ENCODE measurements at places on chromosomes 4 and X.
A peak's percentile ranks its signal among the peaks of the same experiment; 100 is the strongest.

DNA sequence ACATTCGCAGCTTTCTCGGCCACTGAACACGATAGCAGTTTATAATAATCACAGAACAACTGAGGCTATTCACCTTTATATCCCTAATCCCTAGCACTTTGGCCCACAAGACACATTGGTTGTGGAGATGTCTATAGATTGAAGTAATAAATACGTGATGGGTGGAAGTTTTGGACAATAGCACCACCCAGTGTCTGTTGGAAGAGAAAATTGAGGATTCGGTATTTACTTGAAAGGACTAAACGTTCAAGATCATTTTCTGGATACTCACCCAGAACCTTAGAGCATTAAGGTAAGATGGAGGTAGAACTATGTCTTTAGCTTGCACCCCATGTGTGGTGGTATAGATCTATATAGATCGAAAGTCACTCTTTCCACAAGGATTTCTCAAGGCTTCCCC is 787 bp upstream of the TMSB15A start:
- DNase-seq, result peak; percentile 4

DNA sequence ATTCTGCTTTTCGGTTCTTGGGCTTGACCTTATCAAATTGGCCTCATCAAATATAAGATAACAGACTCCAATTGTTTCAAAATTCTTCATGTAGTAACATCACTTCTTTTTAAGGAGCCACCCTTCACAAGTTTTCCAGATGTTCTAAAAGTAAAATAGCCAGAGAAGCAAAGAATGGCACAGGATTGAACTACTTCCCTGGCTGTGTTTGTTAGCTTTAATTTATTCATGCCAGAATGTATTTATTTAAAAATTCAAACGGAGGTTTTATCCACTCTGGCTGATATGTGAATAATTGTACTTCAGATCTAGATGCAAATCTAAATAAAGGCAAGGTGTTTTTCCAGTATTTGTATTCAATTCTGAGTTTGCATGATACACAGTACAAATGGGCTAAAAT is 581.3 kb upstream of the TENM3 start:
- no peak for DNase-seq

DNA sequence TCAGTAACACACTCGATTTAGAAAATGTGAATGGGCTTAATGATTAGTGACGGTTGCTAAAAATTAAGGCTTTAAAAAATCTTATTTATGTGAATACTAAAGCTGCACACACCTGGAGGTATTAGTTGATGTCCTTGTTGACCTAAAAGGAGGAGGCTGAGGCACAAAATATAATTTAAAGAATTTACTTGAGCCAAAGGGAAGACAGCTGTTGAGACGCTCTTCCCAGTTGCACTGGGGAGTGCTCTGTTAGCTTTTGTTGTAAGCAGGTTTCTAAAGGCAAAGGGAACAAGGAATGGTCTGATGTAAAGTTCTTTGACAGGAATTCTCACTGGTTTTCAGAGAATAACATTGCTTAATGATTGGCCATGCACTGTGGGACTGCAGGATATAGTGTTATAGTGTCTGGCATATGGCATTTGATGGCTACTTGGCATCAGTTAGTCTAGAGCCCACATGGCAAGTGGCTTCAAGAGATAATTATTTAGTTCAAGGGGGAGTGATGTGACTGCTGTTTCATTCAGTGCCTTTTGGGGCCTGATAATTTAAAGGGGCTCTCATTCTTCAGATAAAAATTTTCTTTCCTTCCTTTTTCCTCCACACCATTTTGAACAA is 30.8 kb upstream of the PGM2 start:
- DNase-seq, result no peak

GRCh38 chrX:71581210-71581609 is 3.0 kb downstream of the GCNA start:
- DNase-seq, result no peak

DNA sequence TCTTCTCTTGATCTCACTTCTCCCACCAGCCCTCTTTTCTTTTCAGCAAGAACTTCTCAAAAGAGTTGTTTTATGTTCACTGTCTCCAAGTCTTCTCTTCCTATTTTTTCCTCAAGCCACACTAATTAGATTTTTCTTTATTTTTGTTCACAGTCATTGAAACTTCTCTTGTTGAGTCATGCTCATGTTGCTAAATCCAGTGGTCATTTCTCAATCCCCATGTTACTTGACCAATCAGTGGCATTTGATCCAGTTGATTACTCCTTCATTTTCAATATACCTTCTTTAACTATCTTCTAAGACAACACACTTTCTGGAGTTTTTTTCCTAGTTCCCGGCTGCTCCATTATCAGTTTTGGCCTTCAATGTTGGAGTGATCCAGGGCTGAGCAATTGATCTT is 103.1 kb upstream of the LSM6 start:
- DNase-seq, result no peak

DNA sequence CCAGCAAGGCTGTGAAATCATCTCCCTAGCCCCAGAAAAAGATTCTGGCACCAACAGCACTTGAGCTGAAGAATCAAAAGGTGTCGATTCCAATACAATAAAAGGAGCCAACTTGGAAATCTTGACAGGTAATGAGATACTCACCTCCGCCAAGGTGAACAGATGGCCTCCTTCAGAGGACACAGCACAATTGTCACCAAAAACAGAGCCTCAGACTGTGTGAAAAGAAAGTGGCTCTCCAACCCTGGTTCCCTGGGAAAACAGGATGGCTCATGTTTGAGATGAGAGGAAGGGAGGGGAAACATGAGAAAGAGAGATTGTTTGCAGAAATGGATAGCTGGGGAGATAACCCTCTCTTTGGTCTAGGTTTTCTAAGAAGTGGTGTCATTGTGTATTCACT is 168.9 kb downstream of the HS3ST1 start:
- no peak for DNase-seq

GRCh38 chrX:17537723-17538243 is 162.8 kb downstream of the NHS start:
- no peak for DNase-seq

DNA sequence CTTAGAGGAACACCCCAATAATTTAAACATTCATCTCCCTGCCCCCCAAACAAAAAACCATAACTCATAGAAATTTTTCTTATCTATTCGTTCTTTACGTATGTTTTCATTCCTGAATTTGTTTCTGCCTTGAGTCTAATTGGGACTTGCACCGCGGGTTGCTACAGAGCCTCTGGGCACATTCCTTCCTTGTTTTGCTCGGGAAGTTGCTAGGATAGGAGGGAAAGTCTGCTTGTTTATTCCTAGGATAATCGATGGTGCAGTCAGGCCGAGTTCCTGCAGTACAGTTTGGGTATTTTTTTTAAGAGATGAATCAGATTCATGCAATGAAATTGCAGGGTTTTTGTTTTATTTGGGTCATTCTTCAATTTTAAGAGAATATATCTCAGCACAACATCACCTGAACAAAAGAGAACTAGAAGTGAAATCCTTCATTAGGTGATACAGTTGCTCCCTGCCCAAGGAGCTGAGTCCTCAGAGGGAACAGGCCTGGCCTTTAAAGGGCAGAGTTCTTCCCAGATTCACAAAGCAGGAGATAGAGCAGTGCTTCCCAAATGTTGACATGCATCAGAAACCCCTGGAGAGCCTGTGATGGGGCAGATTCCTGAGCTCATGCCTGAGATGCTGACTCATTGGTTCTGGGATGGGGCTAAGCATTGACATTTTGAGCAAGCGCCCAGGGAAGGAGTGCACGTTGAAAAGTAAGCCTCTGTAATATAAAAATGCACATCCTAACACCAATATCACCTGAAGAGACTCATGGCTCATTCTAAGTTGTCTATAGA is 114.9 kb upstream of the FAM9B start:
- DNase-seq, result no peak

GRCh38 chr4:140653718-140654494 is 85.1 kb upstream of the UCP1 start:
- DNase-seq, result no peak

DNA sequence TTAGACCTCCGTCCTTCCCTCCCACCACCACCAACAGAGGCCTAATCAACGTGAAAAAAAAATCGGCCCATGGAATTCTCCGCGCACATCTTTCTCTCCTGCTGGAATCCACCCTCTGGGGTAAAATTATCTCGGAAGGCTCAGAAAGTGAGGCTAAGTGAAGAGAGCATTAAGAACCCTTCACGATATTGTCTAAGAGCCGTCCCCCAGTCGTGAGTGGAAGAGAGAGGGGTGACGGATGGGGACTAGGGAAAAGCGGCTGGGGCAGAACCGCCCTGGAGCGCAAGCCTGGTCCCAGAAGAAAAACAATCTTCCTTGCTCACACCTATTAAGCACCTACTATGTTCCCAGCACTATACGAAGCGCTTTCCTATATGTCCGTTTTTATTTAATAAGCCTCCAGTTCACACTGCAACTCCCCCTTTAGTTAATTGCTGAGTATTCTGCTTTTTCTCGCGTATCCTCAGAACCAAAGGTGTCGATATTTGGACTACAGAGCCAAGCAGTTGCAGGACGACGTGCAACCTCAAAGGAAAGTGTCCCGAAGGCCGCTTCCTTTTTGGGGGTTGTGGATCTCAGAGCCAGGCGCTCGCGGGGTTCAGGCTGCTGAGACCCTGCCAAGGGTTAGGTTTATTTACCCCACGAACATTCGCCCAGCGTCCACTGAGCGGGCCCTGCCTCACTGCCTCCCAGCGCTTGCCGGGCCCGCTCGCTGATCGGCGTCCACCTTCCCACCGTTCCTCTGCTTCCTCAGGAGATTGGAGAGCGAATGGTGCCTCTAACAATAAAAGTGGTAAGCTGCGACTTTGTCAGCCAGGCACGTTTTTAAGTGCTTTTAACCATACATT is 889 bp downstream of the MGARP start:
- no peak for DNase-seq

DNA sequence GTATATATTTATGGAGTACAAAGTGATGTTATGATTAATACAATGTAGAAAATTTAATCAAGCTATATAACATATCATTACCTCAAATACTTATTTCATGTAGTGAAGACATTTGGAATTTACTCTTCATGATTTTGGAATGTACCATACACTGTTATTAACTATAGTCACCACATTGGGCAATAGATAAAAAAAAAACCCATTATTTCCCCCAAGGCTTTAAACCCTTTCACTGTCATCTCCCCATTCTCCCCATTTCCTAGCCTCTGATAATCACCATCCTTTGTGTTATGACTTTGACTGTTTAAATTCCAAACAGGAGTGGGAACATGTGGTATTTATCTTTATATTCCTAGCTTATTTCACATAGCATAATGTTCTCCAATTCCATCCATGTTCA is 2189.1 kb upstream of the AGA start:
- DNase-seq, result no peak

DNA sequence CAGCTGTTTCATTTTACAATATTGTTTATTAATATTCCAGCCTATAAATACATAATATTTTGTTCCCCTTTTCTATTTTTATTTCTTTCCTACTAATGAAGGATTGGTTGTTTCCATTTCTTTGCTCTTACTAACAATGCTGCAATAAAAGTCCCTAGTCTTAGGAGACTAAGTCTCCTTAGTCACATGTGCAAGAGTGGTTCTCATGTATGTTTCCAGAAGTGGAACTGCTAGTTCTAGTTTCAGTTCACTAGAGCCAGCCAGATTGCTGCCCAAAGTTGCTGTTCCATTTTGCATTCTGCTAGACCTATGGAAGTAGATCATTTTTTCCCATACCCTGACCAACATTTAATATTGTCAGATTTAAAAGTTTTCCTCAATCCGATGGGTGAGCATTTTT is 44.3 kb downstream of the CNGA1 start:
- no peak for DNase-seq

DNA sequence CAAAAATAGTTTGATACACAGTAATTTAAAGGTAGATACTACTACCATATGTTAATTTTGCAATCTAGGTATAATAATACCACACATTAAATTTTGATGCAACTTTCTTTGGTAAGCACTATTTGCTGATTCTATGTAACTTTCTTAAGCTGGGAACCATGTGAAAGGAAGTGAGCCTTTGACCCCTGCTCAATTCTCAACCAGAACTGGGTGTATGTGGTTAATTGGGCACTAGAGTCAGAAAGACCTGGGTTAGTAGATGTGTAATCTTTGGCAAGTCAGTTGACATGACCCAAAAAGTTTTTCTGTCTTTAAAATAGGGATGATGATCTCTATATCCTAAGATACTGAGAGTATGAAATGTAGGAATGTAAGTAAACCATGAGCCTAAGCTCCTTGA is 22.4 kb downstream of the TLR2 start:
- no peak for DNase-seq

- DNase-seq, result no peak
These were observed 9.9 kb downstream of the PHEX start for GRCh38 chrX:22041907-22042530.

GRCh38 chrX:133638285-133638684 is 223.0 kb upstream of the GPC4 start:
- no peak for DNase-seq

- DNase-seq, result no peak
These were observed 139.2 kb downstream of the NSUN7 start for GRCh38 chr4:40888933-40889332.

- no peak for DNase-seq
These were observed 33.8 kb downstream of the CEP44 start for GRCh38 chr4:174317531-174317930.

- DNase-seq, result no peak
These were observed 158.6 kb upstream of the ADGRL3 start for GRCh38 chr4:61041527-61041926.

DNA sequence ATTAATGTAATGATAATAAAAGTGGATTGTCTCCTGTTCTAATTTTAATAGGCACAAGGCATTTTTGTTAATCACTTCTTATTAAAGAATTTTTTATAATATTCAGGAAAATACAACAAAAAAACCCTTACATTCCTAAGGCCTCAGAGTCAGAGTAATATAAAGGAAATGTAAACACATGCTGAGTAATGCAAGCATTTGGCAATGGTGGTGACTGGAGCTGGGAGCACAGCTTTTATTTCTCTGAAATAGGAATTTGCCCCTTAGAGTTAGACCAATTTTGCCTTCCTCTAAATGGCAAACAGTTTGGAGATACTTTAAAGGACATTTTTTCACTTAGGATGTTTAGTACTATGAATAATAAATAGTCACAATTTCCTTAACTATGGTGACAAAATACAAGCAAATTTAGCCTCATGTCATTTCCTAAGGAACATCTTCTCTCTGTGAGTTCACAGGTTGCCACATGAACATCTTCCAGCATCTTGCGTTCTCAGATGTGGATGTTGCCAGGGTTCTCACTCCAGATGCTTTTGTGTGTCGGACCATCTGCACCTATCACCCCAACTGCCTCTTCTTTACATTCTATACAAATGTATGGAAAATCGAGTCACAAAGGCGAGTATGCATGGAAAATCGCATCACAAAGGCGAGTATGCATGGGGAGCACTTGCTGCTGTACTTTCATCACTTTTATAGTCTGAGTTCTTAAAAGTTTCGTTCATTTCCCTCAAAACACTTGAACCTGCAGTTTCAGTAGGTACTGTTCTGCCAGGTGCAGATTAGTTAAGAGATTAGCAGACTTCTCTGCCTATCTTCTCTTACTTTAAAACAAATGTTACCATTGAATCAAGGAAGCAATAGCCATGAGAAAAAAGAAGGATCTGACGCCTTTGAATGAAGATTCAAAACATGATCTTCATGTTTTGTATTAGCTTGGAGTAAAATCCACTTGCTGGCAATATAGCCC is 15.9 kb upstream of the F11 start:
- DNase-seq, result no peak
